NCI-H526 (cell line): ENCODE measurements at places on chromosomes 1 and 21.
A peak's percentile ranks its signal among the peaks of the same experiment; 100 is the strongest.

- DNase-seq: no peak
Measured at GRCh38 chr1:115320377-115320776, 17.7 kb downstream of the NGF start.

DNA sequence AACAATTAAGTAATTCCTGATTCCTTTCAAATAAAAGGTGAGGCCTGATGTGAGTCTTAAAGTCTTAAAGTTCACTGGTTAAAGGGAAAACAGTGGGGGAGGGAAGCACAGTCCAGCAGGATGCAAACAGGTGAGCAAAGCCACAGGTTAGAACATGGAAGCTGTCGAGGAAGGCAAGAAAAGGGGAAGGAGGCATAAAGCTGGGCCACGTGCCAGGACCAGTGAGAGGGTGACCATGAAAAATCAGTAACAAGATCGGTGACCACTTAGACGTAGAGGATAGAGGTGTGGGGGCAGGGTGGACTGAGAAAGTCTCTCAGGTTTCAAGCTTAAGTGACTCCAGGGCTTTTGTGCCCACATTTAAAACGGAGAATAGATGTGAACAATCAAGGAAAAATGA, 231.3 kb downstream of the SETD4 start:
- no peak for DNase-seq

DNA sequence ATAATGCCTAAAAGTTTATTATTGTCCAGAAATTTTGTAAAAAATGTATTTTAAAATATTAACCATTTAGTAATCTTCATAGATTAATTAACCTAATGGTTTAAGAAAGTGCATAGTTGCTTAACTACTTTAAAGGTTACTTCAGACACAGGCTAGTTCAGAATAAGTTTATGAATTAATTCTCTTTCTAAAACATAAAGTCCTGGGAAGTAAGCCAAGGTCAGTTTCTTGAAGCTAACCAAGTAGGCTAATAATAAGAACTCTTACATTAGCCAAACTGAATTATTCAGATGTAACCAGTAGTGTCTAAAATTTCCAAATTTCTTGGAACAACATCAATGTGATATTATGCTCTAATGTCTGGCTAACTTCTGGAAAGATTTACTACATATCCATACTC, 790.4 kb downstream of the NCAM2 start:
- DNase-seq: no peak

DNA sequence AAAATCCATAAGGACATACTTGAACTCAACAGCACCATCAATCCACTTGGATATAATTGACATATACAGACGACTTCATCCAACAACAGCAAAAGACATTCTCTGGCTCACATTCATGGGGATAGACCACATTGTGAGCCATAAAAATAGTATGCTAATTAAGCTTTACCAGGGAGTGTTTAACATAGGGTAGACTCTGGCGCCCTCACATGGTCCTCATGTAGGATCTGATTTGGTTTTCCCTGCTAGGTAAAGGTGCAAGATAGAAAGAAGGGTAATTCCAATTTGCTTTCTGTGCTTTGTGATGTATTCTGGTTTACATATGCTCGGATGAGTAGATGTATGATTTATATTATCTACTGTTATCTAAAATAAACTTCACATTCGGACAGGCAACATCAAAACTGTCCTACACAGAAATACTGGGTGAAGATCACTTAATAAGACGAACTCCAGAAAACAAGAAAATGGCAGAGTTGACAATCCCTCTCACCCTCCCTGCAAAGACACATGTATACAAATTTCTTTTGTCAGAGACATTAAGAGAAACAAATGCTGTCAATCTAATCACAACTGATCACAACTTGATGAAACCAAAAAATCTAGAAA, 27.7 kb downstream of the CR1L start:
- DNase-seq: peak; percentile 31

GRCh38 chr1:162314206-162314605, 62.4 kb downstream of the SPATA46 start:
- no peak for DNase-seq

DNA sequence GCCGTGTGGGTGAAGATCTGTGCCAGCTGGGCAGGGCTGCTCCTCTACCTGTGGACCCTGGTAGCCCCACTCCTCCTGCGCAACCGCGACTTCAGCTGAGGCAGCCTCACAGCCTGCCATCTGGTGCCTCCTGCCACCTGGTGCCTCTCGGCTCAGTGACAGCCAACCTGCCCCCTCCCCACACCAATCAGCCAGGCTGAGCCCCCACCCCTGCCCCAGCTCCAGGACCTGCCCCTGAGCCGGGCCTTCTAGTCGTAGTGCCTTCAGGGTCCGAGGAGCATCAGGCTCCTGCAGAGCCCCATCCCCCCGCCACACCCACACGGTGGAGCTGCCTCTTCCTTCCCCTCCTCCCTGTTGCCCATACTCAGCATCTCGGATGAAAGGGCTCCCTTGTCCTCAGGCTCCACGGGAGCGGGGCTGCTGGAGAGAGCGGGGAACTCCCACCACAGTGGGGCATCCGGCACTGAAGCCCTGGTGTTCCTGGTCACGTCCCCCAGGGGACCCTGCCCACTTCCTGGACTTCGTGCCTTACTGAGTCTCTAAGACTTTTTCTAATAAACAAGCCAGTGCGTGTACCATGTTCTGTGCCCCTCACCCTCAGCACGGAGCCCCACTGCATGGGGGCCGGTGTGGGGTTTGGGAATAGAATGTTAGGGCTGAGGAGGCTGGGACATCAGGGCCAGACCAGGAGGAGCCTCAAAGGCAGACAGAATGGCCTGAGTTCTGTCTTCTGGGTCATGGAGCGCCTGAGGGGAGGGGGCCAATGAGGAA, 21.3 kb downstream of the SERINC2 start:
- DNase-seq: no peak

- DNase-seq: no peak
Measured at GRCh38 chr1:1960480-1961196, 41.6 kb upstream of the TMEM52 start.

DNA sequence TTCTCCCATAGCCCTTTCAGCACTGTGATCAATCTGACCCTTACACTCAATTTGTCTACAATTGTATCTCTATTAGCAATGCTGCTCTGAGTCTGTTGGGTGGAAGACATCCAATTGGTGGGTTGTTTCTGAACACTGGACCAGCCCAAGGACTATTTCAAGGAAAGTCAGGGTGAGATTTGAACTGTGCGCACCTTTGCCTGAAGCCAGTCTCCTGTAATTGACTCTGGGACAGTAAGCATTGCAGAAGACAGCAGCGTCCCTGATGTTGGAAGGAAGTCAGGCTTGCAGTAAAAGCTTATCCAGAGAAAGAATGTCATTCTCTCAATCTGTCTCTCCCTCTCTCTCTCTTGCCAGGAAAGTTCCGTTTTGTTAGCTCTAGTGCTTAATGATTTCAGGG, 233.9 kb downstream of the KIF26B start:
- DNase-seq: no peak

DNA sequence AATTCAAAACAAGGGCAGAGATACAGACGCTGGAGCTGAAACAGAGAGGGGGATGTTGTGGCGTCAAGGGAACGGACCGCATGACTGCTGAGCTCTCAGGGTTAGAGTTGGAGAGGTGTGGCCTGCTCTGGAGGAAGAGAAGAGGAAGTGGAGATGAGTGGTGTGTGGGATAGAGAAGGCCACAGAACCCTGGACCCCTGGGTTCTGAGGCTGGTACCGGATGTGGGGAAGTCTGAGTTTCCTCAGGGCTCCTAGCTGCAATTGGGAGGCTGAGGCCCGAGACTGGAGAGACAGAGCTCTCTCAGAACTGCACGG, 1.8 kb downstream of the BCAN start:
- DNase-seq: no peak

- no peak for DNase-seq
Measured at GRCh38 chr1:150224983-150225382, 10.9 kb downstream of the ANP32E start.

- no peak for DNase-seq
Measured at GRCh38 chr1:110673805-110674336, 869 bp downstream of the KCNA3 start.

DNA sequence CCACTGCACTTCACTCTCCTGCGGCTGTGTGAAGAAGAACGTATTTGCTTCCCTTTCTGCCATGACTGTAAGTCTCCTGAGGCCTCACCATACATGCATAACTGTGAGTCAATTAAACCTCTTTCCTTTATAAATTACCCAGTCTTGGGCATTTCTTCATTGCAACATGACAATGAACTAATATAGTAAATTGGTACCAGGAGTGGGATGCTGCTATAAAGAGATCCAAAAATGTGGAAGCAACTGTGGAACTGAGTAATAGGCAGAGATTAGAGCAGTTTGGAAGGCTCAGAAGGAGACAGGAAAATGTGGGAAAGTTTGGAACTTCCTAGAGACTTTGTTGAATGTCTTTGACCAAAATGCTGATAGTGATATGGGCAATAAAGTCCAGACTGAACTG, 1907.9 kb downstream of the MRPL39 start:
- DNase-seq: no peak

GRCh38 chr21:34201001-34201400, 127.6 kb downstream of the MRPS6 start:
- no peak for DNase-seq

DNA sequence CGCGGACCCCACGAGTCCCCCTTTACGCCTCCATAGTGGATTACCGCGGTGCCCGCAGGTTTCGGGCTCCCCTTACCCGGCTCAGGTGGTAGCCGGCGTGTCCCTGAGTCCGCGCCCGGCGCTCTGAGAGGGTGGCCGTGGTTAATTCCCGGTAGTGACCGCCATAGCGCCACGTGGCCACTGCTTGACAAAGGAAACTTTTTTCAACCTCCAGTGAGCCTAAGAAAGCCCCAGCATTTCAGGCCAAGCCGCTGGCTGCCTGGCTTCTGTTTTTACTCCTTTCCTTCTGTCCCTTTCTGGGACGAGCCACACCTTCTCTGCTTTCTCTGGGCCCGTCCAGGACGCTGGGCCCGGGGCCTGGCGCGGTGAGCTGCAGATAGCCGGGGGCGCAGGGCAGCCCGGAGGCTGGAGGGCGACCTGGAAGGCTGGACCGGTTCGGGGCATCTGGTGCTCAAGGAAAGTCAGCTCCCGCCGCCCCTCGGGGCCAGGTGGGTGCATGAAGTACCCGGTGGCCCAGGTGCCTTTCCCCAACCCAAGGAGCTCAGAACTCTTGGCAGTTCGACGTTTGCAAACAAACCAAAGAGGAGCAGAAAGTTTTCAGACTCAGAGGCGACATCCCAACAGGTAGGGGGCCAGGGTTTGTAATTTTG, 540 bp upstream of the C1orf198 start:
- DNase-seq: peak; percentile 65

DNA sequence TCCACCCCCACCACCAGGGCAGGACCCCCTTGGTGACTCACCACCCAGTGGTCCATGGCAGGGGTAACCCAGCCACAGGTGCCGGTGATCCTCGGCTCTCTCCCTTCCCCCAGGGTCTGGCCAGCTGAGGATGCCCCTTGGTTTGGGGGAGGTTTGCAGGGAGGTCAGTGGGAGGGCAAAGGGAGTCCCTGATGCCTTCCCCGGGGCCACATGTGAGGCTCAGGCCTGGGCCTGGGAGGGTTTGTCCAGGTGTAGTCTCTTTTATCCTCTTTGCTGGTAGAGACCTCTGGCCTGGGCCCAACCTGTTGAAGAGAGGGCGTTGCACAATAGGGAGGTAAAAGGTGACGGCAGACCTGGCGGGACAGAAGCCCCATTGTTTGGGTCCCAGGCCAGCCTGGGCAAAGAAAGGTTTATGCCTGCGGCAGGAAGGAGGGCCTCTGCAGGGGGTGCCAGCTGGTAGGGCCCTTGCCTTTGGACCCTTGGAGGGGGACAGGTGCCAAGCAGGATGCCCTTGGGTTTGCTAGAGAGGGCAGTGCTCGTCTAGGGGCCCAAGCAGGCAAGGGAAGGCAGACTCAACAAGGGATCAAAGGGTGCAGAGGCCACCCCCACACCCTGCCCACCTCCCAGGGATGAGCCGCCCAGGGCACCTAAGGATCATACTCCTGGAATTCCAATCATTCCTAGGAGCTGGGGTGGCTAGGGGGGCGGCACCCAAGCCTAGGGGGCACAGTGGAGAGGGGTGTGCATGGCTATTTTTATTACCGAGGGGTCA, 760 bp upstream of the TINAGL1 start:
- peak; percentile 64 for DNase-seq

- DNase-seq: no peak
Measured at GRCh38 chr21:43693981-43694380, 24.9 kb upstream of the PDXK start.

- no peak for DNase-seq
Measured at GRCh38 chr1:150420560-150421265, 56.8 kb downstream of the RPRD2 start.

DNA sequence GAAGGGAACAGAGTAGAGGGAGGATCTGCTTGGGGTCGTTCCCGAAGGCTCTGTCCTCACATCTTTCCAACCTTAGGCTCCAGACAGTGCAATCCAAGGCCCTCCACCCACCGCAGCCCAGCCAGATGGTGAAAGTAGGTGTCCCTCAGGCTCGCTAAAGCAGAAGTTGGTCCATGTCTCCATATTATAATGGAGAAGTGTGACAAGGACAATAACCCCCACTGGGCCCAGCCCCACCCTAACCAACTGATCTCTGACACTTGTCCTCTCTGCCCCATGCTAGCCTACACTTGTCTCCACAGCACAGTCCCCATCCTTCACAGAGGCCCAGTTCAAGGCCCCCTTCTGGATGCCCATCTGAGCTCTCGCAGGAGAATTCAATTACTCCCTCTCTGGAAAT, 48.7 kb downstream of the DMAP1 start:
- DNase-seq: no peak
